Activated CD8-positive, alpha-beta memory T cell treated with anti-CD3 and anti-CD28 coated beads, Interleukin-2, amount 10 ng/mL, durations not matched to agents 7 days and 5 days (primary cell): ENCODE measurements at places on chromosomes 2 and 18. TPM values are rescaled to one million over a fixed set of nuclear protein-coding genes. Genes with fewer than 3 reads are reported as not detected.

The HAUS1 gene
- 57.4 TPM for total RNA-seq

The SKOR2 gene
- not detected for total RNA-seq

- H3K4me1 ChIP-seq, result no peaks in the 10 kb centered on the region
- H3K27me3 ChIP-seq, result peaks cover 9% of the 10 kb centered on the region
- no peak for DNase-seq
- H3K4me3 ChIP-seq, result no peak overlapping the region
- peaks cover 4% of the 10 kb centered on the region for H3K36me3 ChIP-seq
Observed at GRCh38 chr2:128710729-128711128, 392.1 kb upstream of the HS6ST1 start.

DNA sequence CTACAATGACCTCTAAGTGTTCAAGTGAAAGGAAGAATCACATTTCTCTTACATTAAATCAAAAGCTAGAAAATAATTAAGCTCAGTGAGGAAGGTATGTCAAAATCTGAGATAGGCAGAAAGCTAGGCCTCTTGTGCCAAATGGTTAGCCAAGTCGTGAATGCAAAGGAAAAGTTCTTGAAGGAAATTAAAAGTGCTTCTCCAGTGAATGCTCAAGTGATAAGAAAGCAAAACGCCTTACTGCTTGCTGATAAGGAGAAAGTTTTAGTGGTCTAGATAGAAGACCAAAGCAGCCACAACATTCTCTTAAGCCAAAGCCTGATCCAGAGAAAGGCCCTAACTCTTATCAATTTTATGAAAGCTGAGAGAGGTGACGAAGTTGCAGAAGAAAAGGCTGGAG, 932.3 kb upstream of the ACVR2A start:
- no peaks in the 10 kb centered on the region for H3K4me1 ChIP-seq
- H3K36me3 ChIP-seq, result no peaks in the 10 kb centered on the region
- DNase-seq, result no peak
- no peak overlapping the region for H3K27ac ChIP-seq
- no peak overlapping the region for H3K4me3 ChIP-seq
- H3K27me3 ChIP-seq, result no peaks in the 10 kb centered on the region

- H3K4me3 ChIP-seq, result no peak overlapping the region
- no peak for DNase-seq
- no peaks in the 10 kb centered on the region for H3K36me3 ChIP-seq
Observed at GRCh38 chr2:105387225-105387624, 11.6 kb downstream of the FHL2 start.

DNA sequence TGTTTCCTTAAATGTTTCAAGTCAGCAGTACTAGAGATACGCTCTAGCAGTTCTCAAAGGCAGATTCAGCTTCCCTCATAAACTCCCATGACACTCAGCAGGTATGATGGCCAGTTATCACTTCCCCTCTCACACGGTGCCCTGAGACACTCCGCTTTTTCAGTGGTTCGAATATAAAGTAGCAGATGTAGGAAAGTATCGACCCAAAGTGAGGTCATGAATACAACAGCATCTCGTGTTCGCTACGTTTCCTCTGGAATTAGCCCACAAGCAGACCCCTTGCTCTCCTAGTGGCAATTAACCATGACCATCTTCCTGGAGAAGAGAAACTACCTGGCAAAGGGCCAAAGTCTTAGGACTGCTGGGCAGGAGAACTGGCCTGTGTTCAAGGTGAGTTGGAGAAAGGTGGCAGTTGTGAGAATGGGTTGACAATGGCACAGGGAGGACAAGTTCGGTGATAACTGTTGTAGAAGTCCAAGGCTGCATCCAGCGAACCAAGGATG, 9.3 kb upstream of the AGBL5 start:
- no peak overlapping the region for H3K4me3 ChIP-seq
- H3K27ac ChIP-seq, result no peak overlapping the region
- H3K4me1 ChIP-seq, result peaks cover 16% of the 10 kb centered on the region
- peaks cover 21% of the 10 kb centered on the region for H3K36me3 ChIP-seq
